Myocyte (in vitro differentiated cells): ENCODE measurements at places on chromosomes 1 and 21.
A peak's percentile ranks its signal among the peaks of the same experiment; 100 is the strongest.

- DNase-seq: no peak
These were observed 26.5 kb upstream of the SLC30A10 start for GRCh38 chr1:219954736-219955421.

DNA sequence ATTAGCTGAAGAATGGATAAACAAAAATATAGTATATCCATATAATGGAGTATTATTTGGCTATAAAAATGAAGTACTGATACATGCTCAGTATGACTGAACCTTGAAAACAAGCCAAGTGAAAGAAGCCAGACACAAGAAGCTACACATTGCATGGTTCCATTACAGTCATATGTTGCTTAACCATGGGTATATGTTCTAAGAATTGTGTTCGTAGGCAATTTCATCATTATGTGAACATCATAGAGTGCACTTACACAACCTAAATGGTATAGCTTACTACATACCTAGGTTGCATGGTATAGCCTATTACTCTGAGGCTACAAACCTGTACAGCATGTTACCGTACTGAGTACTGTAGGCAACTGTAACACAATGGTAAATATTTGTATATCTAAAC lies 28.6 kb upstream of the FCAMR start:
- no peak for DNase-seq

- DNase-seq: peak; percentile 90
These were observed 158.8 kb downstream of the TOMM20 start for GRCh38 chr1:234969581-234970400.

- peak; percentile 20 for DNase-seq
These were observed 4.1 kb upstream of the PTPN7 start for GRCh38 chr1:202164271-202165037.

- no peak for DNase-seq
These were observed 7.8 kb downstream of the ADAMTS4 start for GRCh38 chr1:161190962-161191521.
